ENCODE measurements at places on chromosomes 2 and 18. TPM values are rescaled to one million over a fixed set of nuclear protein-coding genes. Genes with fewer than 3 reads are reported as not detected.

OTOF gene
- 0.07 TPM for total RNA-seq

NETO1 gene
- not detected for total RNA-seq

DNA sequence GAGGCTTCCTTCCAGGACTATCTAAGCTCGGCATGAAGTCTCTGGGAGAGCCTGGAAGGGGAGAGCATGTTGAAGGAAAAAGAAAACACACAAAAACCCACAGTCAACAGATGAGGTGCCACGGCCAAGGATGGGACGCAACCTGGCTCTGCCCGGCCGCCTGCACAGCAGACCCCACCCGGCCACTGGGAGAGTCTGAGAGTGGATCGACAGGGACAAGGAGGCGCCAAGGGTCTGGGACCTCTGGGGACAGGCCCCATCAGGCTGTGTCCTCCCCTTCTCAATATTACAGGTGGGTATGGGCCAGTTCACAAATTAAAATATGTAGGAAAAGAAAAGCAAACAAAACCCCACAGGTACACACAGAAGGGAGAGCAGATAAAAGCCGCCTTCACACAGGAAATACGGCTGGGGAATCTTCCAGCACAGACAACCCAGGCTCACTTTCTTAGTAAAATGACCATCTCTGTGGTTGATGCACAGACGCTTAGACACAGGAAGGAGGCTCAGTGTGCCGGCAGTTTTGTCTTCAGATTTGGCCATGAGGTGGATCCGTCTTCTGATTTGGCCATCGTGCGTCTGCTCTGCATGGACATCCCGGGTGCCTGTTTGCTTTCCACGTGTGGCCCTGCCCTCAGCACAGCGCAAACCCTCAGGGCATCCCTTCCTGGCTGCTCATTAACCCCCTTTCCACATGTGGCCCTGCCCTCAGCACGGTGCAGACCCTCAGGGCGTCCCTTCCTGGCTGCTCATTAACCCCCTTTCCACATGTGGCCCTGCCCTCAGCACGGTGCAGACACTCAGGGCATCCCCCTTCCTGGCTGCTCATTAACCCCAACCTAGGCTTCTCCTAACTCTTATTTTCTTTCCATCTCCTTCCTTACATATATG lies 138.4 kb downstream of the EIPR1 start:
- DNase-seq: no peak

- no peak for DNase-seq
Observed at GRCh38 chr2:15610430-15610952, 18.8 kb downstream of the DDX1 start.

CELF4 gene
- total RNA-seq: not detected

KCNJ3 gene
- not detected for total RNA-seq

- no peak for DNase-seq
Observed at GRCh38 chr2:239807568-239807967, 217.6 kb downstream of the NDUFA10 start.

- no peak for DNase-seq
Observed at GRCh38 chr2:207418419-207418818, 111.3 kb upstream of the CREB1 start.

DNA sequence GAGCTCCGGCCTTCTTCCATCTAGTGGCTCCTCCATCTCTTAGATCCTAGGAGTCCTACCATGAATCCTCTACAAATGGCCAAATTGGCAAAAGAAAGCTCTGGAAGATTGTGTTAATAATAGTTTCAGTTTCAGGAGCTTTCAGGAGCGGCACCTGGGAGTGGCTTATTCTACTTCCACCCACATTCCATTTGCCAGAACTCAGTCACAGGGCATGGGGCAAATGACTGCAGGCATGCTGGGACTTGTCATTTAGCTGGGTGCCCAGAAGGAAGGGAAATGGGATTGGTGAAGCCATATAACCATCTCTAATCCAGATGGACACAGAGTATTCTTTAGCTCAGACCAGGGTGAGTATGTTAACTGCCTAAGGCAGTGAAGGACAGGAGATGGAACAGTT lies 3.6 kb upstream of the LRATD1 start:
- no peak for DNase-seq

GRCh38 chr2:224517963-224518362 lies 67.2 kb downstream of the CUL3 start:
- peak; percentile 60 for DNase-seq

- DNase-seq: no peak
Observed at GRCh38 chr2:60597346-60597745, 43.9 kb upstream of the BCL11A start.

GRCh38 chr2:98390571-98391476 lies 44.6 kb downstream of the CNGA3 start:
- DNase-seq: no peak

GRB14 gene
- not detected for total RNA-seq

DNA sequence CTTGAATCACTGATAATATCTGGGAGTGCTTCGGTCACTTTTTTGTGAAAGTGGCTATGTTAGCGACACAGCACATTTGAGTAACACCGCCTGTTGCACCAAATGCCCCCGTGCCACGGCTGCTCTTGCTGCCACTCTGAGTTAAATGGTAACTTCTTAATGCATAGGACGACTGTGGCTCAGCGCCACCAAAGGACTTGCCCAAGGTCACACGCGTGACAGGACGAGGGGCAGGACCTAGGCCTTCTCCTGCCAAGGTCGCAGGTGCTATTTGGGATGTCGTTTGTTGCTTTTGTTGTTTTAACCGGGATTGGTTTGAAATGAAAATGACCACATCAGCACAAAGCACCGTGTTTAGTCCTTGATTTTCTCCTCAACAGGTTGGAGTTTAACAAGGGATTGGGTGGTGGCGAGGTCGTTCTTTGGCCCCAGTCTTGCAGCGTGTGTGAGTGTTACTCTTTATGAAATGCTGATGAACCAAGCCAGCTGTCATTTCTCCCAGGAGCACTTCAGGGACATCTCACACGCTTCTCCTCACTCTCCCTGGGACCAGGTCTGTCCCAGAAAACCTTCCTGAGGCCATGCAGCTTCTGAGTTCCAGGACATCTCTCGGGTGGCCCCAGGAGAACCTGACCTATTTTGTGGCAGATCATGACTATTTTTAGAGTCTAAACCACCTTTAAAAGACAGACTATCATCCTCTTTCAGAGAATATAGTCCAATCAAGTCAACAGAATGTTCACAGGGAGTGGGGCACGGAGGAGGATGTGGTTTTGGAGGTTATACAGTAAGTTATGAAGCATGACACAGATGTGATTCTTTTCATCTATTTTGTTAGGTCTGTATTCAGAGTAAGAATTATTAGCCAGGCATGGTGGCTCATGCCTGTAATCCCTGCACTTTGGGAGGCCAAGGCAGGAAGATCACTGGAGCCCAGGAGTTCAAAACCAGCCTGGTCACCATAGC lies 49.9 kb downstream of the MTCL1 start:
- no peak for DNase-seq

DNA sequence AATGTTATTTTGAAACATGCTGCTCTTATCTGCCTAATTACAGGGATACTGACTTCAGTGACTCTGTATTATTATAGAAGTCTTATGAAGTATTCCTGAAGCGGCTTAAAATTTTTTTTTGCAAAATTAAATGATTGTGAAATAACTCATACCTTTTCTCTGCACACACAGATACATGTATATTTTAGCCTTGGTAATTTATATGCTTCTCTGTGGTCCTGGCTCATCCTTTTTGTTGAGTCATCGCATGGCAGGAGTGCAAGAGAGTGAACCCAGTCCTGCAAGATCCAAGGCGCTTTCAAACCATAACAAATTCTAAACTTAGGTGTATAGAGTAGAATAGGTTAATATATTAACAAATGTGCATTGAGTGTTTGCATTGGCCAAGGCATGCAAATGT lies 8.6 kb downstream of the CCNT2 start:
- no peak for DNase-seq

DNA sequence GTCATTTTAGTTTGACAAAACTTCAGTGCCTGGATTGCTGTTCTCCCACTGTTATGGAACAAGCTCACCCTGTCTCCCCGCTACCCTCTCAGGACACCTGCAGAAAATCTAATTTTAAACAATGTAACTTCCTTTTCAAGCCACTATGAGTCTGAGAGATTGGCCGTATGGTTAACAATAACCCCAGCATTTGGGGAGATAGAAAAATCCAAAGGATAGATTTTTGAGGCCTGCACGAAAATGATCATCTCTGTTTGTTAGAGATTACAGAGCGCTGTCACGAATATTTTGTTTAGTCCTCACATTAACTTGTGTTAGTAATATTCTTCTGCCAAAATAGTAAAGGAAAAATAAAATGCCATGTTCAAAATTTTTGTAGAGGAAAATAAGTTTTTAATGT lies 24.7 kb downstream of the CAB39 start:
- no peak for DNase-seq

- no peak for DNase-seq
Observed at GRCh38 chr18:27014841-27015240, 149.3 kb upstream of the AQP4 start.

- DNase-seq: no peak
Observed at GRCh38 chr2:98751748-98752147, 20.8 kb upstream of the MGAT4A start.

DNA sequence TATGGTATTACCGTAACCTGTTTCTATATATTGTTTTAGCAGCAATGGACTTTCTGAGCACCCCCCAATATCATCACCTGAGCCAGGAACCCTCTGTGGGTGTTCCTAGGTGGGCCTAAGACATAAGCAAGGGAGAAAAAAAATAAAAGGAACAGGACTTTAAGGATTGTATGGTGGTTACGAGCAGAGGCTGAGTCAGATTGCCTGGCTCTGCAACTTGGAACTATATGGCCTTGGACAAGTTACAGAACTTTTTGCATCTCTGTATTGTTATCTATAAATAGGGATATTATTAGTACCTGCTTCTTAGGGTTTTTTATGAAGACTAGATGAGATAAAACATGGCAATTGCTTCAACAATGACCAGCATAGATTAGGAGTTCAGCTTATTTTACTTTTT lies 34.9 kb downstream of the MFSD6 start:
- DNase-seq: no peak

FRZB gene
- total RNA-seq: not detected

DNA sequence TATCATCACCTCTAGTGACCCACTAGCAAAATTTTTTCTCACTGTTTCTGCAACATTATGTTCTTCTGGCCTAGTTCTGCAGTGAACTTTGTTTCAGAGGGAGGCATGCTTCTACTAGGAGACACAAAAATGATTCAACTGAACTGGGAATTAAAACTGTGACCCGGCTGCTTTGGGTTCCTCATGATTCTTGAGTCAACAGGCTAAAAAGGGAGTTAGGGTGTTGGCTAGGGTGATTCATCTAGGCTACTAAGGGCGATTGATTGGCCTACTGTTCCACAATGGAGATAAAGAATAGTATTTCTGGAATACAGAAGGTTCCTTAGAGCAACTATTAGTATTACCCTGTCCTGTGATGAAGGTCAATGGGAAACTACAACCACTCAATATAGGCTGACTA lies 179.5 kb downstream of the PPP1R1C start:
- no peak for DNase-seq

LDAH gene
- total RNA-seq: 78.5 TPM

L3MBTL4 gene
- 15.2 TPM for total RNA-seq

- DNase-seq: no peak
Observed at GRCh38 chr2:235514627-235515363, 21.0 kb downstream of the AGAP1 start.

- no peak for DNase-seq
Observed at GRCh38 chr2:21567395-21567794, 443.6 kb downstream of the TDRD15 start.

GRCh38 chr18:51321696-51322095 lies 124.2 kb upstream of the MEX3C start:
- DNase-seq: no peak

DNA sequence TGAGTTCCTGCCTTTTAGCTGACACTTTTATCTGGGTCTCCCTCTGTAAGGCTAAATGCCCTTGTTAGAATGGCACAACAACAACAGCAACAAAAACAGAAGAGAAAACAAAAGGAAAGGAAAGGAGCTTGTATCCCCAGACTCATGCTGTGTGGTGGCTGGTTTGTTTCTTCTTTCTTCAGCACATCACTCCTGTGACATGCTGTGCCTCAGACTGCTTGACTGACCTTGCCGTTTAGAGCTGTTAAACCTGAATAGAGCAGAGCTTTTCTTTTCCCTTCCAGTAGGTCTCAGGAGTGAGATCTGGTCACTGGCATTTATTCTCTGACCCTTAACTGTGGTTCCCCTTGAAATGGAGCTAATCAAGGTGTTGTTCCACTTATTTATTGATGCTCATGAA lies 18.9 kb downstream of the GALNT13 start:
- no peak for DNase-seq

DNA sequence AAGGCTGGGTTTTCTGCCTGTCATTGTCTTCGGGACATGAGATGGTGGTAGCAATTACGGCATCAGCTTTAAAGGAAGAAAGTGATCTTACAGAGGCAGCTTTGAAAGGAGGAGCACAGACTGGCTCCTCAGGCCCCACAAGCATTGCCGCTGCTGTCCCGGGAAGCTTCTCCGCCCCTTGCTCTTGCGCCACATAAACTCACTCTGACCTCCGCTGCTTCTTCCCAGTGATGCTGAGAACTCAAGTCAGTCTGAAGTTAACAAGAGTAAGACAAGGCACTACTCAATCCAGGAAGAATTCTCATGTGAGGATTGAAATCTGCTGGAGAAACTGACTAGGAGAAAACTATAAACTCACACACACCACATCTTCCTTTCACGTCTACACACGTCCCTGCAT lies 112.4 kb upstream of the RIOK3 start:
- DNase-seq: no peak

CNOT9 gene
- total RNA-seq: 74.9 TPM

GRCh38 chr2:161177969-161178368 lies 17.7 kb downstream of the TANK start:
- no peak for DNase-seq

DNA sequence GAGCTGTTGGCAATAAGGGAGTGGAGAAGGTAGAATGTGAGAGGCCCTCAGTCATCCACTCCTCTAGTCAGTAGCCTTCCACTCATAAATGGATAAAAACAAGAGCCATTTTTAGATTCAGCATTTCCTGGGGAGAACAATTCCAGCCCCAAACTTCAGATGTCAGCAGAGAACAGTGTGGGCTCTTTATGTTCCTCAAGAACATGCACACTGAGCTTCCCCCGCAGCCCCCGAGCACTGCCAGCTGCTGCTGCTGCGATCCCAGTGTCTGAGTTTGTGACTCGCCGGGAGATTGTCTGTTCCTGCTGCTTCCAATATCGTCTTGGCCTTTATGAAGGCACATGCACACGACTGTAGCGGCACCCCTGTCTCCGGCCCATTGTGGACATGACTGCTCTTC lies 143.7 kb upstream of the CTNNA2 start:
- DNase-seq: no peak

- DNase-seq: no peak
Observed at GRCh38 chr2:47007826-47008225, 92.2 kb upstream of the MCFD2 start.

GRCh38 chr2:175431101-175431946 lies 249.8 kb upstream of the ATP5MC3 start:
- DNase-seq: peak; percentile 34

DNA sequence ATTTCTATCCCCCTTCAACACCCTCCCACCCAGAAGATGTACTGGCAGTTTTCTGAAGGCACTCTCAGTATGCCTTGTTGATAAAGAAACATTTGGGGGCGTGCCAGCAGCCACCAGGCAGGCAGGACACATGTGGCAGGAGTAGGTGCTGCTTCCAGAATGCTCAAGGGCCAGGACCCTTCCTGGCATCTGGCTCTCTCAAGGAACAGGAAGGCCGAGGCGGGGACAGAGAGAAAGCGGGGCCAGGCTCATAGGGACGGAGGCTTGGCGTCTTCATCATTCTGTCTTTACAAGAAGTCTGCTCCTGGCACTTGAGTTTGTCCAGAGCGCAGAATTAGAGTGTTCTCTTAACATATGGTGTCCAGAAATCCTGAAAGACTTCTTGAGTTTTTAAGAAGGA lies 121.6 kb downstream of the FAM210A start:
- DNase-seq: peak; percentile 72
